ENCODE measurements at places on chromosomes 3 and 15.

DNA sequence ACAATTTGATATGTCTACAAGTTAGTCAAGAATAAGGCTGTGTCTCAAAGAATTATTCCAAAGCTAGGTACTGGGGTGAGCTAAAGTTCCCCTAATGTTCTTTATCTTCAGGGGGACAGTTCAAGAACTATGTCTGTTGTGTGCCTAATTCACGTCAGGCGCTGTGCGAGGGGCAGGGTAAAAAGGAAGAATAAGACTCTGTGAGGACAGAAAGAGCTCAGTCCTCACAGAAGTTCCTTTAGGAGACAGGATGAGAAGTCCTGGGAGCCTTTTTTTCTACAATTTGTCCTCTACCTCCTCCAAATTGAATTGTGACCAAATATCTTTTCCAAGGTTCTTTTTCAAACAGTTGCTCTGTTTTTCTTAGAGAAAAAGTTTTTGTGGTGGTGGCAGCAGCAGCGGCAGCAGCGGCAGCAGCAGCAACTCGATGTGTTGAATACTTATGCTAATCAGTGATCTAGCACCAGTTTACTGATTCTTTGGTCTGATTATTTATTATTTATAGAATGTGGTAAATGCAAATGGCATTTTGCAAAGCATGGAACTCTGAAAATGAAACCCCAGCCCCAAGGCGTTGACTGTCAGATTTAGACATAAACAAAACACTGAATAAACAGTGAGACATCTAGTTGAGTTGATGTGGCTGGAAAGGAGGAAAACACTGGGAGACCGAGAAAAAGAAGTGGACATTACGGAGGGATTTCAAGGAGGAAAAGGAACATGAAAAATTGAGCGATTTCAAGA lies 88.6 kb downstream of the GTPBP8 start:
- DNase-seq = no peak

GRCh38 chr3:50155891-50156290 lies 767 bp downstream of the SEMA3F start:
- peak; percentile 54 for DNase-seq

DNA sequence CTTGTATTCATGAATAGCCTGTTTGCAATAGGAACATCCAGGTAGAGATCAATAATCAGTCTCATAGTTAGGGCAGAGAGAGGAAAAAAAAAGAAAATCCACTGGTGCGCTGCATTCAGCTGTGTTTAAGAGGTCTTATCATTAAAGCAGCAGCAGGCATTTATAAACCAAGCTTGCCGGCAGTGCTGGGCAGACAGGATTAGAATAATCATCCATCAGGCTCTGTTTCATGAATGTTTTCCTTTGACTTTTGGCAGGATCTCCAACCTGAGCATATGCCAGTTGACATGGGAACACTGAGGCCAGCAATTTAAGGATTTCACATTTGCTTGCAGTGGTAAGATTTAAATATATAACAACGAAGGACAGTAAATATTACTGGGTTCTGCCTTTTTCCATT lies 305.2 kb upstream of the SEMA6D start:
- peak; percentile 60 for DNase-seq

DNA sequence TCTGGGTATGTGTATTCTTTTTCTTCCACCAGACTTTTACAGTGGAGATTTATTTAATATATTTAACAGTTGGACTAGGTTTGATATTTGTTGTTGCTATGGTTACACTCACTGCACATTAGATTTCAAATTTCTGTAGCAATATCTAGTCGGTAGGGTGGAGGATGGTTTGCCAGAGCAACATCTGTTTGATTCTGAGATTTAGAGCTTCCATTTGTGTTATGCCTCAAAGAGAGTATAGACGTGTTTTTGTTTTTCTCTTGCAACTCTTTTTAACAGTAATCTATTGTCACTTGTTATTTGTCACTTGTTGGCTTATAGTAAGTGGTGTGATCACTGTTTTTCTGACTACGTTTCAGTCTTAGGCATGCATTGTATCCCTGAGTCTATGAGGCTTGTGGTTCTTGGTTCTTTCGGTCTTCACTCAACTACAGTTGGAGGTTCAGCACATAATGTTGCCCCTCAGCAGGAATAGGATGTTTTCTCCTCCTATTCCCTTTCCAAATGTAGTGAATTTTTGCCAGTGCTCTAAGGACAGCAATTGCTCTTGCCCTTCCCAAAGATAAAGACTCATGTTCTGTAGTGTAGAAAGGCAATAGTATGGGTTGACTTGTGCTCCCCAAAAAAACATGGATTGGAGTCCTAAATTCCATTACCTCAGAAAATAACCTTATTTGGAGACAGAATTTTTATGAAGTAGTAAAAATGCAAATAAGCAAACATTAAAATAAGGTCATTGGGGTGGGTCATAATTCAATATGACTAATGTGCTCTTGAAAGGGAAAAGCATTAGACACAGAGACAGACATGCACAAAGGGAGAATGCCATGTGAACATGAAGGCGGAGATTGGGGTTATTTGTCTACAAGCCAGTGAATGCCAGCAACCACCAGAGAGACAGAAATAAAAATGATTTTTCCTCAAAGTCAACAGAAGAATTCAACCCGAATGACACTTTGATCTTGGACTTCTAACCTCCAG lies 692.1 kb downstream of the DIPK2A start:
- DNase-seq = peak; percentile 30

GRCh38 chr3:139421460-139421859 lies 32.0 kb upstream of the COPB2 start:
- DNase-seq = no peak

GRCh38 chr3:8992199-8992598 lies 28.9 kb upstream of the RAD18 start:
- DNase-seq = no peak

GRCh38 chr3:159731254-159731653 lies 257.4 kb upstream of the IL12A start:
- no peak for DNase-seq

DNA sequence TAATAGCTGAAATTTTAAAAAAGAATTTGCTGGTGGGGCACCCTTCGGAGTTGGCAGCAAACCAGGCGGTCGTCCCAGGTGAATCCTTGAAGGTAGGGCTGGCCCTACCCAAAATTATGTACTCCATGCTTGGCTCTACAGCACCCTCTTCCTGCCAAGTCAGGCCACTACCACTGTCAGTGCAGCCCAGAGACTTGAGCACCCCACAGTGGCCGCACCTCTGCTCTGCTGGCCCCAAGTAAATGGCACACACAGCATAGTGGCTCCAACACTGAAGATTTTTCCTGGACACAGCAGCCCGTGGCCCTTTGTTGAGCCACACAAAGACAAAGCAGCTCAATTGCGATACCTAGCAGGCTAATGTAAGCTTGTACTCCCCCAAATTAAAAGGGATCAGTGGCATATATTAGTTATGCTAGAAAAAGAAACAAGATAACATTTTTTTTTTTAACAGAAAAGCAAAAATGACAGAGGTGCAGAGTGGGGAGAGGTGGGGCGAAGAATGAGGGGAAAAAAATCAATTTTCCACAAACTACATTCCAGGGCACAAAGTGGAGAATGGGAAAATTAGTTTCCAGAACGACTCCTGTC lies 250.5 kb downstream of the UACA start:
- DNase-seq = no peak

All from brain (organoid and tissue), 16 donors.